Pancreas (tissue), 10 donors: ENCODE measurements at places on chromosomes 3 and 15. TPM values are rescaled to one million over a fixed set of nuclear protein-coding genes. Genes with fewer than 3 reads are reported as not detected.

MYO5C gene
- polyA plus RNA-seq, result 12.8 TPM

GRCh38 chr3:114896978-114897377 lies 250.1 kb downstream of the ZBTB20 start:
- DNase-seq, result no peak

GRCh38 chr15:62903437-62903836 lies 139.1 kb upstream of the TPM1 start:
- DNase-seq, result no peak

GRCh38 chr3:134824791-134825190 lies 29.7 kb downstream of the EPHB1 start:
- no peak for DNase-seq

AHSG gene
- not detected for polyA plus RNA-seq

GRCh38 chr3:189334064-189334920 lies 162.5 kb downstream of the TPRG1 start:
- no peak for DNase-seq

- no peak for DNase-seq
Measured at GRCh38 chr15:91572110-91572509, 281.4 kb upstream of the SLCO3A1 start.

- no peak for DNase-seq
Measured at GRCh38 chr3:50333744-50334328, 5.8 kb upstream of the TUSC2 start.

LTF gene
- polyA plus RNA-seq, result 7.0 TPM

GRCh38 chr3:123871946-123872345 lies 12.2 kb downstream of the MYLK start:
- DNase-seq, result no peak

- DNase-seq, result no peak
Measured at GRCh38 chr3:194061421-194062030, 74.4 kb upstream of the HES1 start.

DNA sequence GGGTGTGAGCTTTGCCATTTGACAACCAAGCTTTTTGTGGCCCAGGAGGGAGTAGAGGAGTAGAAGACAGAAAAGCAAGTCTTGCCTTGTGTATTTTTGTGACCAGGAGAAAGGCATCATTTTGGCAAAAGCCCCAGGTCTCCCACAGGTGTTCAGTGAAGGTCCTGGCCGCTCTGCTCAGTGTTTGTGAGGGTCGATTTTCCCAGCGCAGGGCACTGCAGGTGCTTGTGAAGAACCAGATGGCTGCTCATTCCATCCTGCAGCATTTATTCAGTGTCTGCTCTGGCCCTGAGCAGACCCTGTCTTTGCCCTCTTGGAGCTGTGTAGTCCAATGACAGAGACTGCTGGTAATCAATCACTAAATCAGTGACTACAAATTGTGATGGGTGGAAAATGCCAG lies 19.5 kb downstream of the TRAK1 start:
- no peak for DNase-seq

BLM gene
- 0.65 TPM for polyA plus RNA-seq

GRCh38 chr3:156291272-156292123 lies 171.1 kb downstream of the KCNAB1 start:
- peak; percentile 46 for DNase-seq

HGD gene
- polyA plus RNA-seq, result 22.7 TPM

- no peak for DNase-seq
Measured at GRCh38 chr3:65425880-65426279, 612.8 kb downstream of the MAGI1 start.

TNFSF10 gene
- 9.0 TPM for polyA plus RNA-seq

PROK2 gene
- 0.09 TPM for polyA plus RNA-seq

CAND2 gene
- polyA plus RNA-seq, result 6.2 TPM

DNA sequence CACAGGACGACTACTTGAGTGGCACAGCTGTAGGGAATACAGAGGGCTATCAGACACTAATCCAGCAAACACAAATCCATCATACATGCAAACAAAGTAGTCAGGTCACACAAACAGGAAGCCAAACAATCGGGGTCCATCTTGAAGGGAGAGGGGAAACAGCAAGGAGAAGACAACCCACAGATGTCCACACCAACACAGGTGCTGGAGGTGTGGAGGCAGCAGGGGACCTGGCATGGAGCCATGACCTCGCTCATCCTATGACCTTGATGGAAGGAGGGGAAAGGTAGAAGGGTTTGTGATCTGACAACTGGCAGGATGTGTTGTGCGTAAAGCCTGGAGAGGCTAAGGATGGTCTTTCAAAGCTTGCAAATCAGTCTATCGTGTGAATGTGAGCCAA lies 39.9 kb upstream of the SKOR1 start:
- no peak for DNase-seq

DNA sequence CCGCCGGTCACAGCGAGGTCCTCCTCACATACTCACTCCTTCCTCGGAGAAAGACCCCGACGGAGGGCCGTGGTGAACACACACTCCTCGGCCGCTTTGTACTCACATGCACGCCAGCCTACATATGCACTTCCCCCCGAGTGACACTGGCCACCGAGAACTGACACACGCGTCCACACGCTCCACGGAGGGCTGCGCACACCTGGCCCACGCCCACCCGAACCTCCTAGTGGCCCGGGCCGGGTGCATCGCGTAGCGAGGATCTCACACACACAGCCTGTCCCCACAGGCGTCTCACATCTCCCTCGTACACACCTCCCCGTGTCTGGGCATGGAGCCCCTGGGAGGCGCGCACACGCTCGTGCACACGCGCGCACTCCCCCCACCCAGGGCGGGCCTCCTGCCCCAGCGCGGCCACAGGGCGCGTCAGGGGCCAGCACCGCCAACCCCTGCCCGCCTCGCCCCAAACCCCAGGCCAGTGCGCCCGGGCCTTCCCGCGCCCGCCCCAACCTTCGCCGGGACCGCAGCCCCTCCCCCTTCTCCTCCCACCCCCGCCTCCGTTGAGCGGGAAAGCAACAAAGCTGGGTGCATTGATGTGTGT lies 411 bp upstream of the C3orf70 start:
- peak; percentile 65 for DNase-seq

GRCh38 chr3:127041264-127041820 lies 58.4 kb downstream of the PLXNA1 start:
- DNase-seq, result peak; percentile 16

- no peak for DNase-seq
Measured at GRCh38 chr15:65466901-65467300, 44.2 kb upstream of the IGDCC4 start.

DNA sequence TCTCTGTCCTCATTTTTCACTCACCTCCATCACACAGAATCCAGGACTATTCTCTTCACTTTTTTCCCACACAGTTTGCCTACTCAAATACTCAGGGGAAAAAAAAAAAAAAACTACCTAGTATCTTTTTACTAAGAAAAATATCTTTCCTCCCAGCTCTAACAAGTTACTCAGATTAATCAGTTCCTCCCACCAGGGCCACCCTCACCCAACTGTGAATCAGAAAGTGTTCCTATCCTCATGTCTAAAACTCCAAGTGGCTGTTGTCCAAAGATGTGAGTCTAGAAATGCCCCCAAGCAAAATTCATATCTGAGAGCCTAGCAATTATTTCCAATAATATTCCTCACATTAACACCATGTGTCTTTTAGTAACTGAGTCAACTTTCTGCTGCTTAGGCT lies 268.0 kb downstream of the ERC2 start:
- no peak for DNase-seq

DNA sequence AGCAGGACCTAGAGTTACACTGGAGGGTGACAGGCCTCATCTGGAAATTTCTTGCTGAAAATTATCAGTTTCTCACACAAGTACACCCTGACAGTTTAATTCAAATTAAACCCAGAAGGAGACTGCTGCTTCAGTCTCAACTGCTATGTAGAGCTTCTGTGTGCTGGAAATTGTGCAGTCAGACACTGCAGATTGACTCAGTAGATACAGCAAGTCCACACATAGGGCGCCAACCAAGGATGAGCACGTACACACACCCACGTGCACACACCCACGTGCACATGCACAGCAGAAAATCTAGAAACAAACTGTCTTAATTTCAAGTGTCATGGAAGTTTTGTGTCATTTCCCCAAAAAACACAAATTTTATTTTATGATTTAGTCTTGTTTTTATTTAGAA lies 192.9 kb downstream of the PDE8A start:
- DNase-seq, result no peak

PLSCR2 gene
- 0.30 TPM for polyA plus RNA-seq

DNA sequence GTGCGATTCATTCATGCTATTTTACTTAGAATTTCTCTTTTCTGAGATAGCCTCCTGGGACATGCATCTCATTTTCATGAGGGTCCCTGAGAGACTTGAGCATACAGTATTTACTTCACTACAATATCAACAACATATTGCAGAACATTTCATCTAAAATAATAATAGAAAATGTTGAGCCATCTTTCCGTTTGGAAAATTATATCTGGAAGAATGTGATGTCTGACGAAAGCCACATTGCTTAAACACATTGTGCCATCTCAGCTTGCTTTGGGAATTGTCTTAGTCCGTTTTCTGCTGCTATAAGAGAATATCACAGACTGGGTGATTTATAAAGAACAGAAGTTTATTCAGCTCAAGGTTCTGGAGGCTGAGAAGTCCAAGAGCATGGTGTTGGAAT lies 55.5 kb downstream of the DPH6 start:
- DNase-seq, result no peak

GRCh38 chr3:134858441-134859035 lies 63.5 kb downstream of the EPHB1 start:
- DNase-seq, result no peak

DNA sequence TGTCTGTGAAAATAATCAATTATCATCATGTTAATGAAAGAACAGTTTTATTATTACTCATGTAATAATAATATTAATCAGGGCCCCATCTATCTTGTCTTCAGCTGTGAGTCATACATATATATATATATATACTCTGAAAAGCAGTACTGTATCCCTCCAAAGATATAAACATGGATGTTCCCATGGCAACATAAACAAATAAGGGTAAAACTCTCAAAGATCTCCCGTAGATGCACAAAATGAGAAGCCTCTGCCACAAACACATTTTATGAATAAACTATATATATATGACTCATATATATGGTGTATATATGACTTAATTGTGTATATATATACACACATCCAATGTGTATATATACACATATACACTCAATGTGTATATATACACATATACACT lies 163.8 kb upstream of the ARHGEF26 start:
- DNase-seq, result no peak
